ENCODE measurements at places on chromosomes 6 and 20.
A peak's percentile ranks its signal among the peaks of the same experiment; 100 is the strongest.

GRCh38 chr6:135002974-135003703 is 51.5 kb downstream of the HBS1L start:
- no peak for DNase-seq

DNA sequence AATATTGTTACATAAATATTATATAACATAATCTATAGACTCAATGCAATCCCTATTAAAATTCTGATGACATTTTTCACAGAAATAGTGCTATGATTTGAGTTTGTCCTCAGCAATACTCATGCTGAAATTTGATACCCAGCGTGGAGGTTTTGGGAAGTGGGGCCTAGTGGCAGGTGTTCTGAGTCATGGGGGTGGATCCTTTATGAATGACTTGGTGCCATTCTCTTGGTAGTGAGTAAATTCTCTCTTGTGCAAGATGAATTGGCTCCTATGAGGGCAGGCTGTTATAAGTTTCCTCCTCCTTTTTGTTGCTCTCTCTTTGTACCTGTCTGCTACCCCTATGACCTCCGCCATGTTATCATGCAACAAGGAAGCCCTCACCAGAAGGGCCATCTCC is 65.8 kb downstream of the SHPRH start:
- DNase-seq, result no peak

GRCh38 chr6:166703149-166703710 is 76.2 kb upstream of the RPS6KA2 start:
- DNase-seq, result no peak

DNA sequence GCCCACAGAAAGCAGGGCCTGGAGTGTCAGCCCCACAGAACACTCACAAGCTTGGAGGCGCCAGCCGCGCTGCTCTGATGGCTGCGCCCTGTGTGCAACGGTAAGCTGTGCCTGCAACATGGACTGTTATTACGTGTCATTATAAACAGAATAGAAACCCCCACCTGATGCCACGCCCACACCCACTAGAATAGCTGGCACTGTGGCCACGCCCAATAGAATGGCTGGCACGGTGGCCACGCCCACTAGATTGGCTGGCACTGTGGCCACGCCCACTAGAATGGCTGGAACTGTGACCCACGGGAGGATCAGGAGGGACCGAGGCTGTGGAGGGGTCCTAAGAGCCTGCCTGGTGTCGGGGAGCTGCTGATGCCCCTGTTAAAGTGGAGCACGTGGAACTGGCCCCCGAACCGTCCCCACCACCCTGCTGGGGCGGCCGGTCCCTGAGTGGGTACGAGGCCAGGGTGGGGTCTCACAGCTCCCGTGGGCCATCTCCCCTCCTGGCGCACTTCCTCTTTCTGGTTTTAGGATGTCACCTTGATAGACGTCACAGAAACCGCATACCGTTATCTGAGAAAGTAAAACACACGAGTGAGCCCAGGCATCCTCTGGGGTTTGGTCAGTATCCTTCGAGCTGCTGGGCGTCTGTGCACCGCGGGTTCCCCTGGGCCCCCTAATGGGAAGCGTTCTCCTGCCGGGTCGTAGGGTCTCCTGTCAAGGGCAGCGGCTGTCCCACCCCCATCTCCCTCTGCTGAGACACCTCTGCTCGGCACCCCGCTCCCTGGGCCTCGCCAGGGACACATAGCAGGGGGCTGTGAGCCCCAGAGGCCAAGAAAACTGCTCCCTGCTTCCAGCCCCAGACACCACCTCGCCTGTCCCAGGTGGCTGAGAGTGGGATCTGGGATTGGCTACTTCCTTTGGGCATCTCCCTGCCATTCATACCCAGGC is 25.4 kb downstream of the SLC17A9 start:
- DNase-seq, result no peak

DNA sequence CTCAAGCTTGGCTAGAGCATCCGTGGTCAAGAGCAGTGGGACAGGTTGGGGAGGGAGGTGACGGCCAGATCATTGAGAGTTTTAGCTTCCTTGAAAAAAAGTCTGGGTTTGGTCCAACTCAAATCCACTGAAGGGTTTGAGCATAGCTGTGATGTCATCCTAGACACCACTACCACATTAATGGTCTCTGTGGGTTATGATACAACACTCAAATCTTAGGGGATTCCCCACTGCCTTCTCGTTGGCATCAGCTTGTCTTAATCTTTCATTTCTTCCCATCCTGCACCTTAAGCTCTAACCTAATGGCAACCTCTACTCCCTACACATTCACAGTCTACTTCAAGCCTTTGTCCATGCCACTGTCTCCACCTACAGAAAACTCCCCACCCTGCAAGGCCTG is 77.3 kb downstream of the BMP6 start:
- no peak for DNase-seq

DNA sequence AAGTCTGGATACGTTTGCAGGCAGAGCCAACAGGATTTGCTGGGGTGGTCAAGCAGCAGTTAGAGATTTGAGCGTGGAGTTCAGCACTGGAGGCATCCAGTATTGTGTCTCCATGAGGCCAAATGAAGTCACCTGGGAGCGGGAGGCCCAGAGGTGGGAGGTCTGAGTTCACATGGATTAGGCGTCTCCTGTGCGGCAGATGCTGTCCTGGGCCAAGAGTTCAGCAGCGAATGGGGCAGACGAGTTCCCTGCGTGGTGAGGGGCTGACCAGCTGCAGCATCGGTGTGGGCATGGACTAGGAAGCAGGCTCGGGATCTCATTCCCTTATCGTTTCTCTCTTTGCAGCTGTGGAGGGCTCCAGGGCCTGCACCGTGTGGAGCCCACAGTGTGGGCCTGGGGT is 66.2 kb downstream of the BCAS4 start:
- DNase-seq, result no peak

DNA sequence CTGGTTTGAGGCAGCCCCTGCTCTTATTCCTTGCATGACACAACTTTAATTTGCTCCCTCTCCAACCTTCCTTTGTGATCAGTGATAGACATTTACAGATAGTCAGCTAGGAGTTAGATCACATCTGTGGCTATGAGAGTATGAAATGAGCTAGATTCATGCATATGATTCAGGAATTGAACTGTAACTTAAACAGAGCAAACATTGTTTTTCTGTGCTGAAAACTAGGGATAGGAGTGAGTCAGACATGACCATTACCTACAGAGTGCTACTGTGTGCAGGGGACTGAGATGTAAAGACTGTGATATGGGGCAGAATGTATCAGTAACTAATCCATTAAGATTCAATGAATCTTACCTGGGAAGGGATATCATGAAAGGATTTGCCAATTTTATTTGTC is 279.4 kb upstream of the SPTLC3 start:
- no peak for DNase-seq

DNA sequence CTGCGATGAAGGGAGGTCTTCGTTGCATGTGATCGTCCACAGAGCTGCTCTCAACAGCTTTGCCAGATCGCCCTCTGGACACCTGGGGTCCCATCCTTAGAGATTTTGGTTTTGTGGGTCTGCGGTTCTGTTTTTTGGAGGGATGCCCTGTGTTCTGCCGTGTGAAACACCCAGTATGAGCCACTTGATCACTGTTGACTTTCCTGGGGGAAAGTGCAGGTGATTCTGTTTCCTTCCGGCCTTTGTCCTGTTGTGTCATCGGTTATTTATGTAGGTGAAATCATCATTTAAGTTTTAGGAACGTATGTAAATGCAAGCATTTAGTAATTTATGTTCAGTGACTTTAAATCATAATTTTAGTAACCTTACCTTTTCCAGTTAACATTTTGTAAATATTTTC is 56.4 kb upstream of the SLC22A1 start:
- no peak for DNase-seq

DNA sequence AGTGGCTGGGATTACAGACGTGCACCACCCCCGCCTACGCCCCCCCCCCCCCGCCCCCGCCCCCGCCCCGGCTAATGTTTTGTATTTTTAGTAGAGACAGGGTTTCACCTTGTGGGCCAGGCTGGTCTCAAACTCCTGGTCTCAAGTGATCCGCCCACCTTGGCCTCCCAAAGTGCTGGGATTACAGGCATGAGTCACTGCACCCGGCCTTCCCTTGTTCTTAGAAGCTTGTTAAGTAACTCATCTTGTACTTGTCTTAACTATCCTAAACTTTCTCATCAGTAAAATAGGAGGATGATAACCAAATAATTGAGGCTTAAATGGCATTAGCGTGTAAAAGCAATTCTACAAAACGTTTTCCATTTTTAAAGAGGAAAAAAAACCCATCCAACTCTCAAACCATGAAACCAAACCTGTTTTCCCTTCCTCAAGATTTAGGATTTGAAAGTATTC is 4.2 kb downstream of the CDYL start:
- DNase-seq, result no peak

- no peak for DNase-seq
Observed at GRCh38 chr6:25326126-25326525, 47.0 kb downstream of the CARMIL1 start.

- no peak for DNase-seq
Observed at GRCh38 chr6:154266560-154267099, 90.0 kb downstream of the IPCEF1 start.

GRCh38 chr6:163231356-163232014 is 183.0 kb upstream of the QKI start:
- no peak for DNase-seq

DNA sequence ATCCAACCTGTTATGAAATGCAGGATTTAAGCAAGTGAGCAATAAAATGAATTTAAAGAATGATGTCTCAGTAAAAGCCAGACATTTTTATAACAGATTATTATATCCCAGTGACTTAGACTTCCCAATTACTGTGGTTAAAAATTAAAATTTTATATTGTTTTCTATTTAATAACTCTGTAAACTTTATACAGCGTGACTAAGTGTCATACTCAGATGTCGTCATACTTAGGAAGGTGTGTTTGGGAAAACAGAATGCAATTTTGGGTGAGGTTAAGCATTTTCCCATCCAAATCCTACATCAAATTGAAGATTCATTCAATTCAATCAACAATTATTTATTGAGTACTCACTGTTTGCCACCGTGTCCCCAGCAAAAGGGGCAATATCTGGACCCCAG is 31.4 kb upstream of the FRMD1 start:
- DNase-seq, result no peak

DNA sequence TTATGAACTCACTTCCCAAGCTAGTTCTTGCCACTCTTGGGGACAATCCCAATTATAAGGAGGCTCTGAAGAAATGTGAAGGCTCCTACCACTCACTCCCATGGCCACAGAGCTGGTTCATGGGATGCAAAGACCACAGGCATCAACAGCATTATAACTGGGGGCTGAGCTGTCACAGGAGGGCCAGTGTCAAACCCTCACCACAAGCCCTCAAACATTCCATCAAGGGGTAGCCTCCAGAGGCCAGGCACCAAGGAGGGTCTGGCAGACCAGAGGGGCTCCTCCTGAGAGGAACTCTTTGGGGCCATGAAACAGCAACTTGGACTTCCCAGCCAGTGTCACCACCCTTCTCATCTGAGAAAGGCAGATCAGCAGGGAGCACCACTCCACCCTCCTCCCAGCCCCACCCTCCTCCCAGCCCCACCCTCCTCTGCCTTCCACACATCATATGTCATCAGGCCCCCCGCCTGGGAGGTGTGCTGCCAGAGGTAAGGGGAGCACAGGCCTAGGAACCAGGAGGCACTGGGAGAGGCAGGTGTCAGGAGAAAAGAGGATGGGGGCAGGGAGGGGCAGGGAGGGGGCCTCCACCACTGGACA is 1.2 kb upstream of the TSPO2 start:
- no peak for DNase-seq

DNA sequence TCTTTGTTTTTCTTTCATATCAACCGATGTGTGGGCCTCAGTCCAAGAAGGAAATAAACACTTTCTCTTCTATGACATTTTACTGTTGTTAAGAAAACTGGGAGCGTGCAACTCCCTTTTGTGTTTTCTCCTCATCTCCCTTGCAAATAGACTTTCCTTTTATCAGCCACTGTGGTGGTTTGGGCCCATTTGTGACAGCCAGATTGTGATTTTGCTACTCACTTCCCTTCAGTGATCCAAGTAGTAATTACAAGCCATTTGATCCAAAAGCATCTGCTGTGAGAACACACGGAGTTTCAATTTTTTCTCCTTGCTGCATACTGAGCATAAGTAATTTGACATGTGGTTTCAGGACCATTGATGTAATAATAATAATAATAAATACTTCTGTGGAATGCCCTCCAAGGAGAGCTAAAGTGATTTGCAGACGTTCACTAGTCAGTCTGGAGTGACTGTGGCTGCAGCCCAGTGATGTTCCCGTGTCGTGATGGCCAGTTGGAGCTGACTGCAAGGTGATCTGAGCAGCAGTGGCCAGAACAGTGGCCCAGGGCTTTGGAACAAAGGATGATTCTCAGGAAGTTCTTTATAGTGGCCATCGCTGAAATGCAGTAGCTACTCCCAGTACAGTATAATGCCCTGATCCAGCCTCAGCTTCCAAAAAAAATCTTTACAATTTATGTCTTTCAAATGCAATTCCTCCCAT is 91.9 kb upstream of the CLDN20 start:
- no peak for DNase-seq

GRCh38 chr6:108364470-108364869 is 69.6 kb downstream of the AFG1L start:
- DNase-seq, result no peak

DNA sequence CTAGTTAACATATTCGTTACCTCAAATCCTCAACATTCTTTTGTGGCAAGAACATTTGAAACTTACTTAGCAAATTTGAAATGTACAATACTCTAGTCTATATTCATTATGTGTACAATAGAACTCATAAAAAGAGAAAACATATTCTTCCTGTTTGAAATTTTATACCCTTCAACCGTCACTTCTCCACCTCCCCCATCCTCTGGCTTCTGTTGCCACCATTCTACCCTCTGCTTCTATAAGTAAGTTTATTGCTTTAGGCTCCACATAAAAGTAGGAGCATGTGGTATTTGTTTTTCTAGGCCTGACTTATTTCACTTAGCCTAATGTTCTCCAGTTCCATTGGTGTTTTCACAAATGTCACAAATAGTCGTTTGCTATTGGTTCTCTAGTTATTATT is 205.3 kb downstream of the TENT5A start:
- DNase-seq, result no peak

GRCh38 chr6:156556811-156557210 is 220.4 kb upstream of the ARID1B start:
- DNase-seq, result no peak

DNA sequence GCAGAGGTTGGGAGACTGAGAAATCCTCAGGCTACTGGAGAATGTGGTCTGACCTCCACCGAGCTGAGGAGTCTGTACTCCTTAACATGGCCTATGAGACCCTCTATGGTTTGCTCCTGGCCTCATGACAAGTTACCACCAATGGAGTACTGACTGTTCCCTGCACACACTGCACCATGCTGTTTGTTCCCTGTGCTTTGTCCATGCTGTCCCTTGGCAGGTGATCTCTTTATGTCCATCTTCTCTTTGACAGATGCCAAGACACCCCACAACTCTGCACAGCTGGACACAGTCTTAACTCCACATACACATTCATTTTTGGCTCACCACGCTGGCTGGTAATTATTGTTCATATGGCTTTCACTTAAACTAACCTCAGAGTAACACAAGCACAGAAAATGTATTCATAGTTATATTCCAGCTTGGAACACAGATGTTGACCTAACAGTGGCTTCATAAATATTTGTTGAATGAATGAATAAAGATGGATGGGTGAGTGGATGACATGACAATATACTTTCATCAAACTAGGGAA is 258.0 kb downstream of the ATXN1 start:
- DNase-seq, result no peak

- DNase-seq, result no peak
Observed at GRCh38 chr6:129329678-129330077, 380.3 kb downstream of the ARHGAP18 start.

- no peak for DNase-seq
Observed at GRCh38 chr20:44540834-44541233, 19.0 kb upstream of the SERINC3 start.

GRCh38 chr20:22684072-22684762 is 99.8 kb upstream of the FOXA2 start:
- peak; percentile 77 for DNase-seq

GRCh38 chr6:116165596-116165995 is 39.7 kb upstream of the COL10A1 start:
- DNase-seq, result no peak
